ENCODE measurements at places on chromosomes 1 and 21.
A peak's percentile ranks its signal among the peaks of the same experiment; 100 is the strongest.

GRCh38 chr1:147647796-147648633 is 22.3 kb downstream of the ACP6 start:
- DNase-seq, result no peak

GRCh38 chr21:26843933-26844257 is 1.3 kb downstream of the ADAMTS1 start:
- DNase-seq, result no peak

DNA sequence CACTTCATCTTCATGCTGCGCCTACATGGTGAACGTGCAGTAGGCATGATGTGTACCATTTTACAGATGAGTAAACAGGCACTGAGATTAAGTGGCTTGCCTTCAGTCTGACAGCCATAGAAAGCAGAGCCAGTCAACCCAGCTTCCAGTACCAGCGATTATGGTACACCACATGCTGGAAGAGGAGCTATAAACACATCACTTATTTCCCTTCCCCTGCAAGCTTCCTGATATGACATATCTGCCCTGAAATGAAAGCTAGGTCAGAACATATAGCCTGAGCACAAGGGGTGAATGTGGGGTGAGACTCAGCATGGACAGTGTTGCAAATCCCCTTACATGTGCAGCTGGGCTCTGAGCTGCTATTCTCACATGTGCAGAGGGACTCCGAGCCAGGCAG is 33.8 kb upstream of the IL20 start:
- DNase-seq, result no peak

- DNase-seq, result no peak
Measured at GRCh38 chr1:167369175-167369574, 148.5 kb downstream of the POU2F1 start.

GRCh38 chr21:45545236-45545570 is 3.0 kb upstream of the SLC19A1 start:
- DNase-seq, result no peak

GRCh38 chr1:58784758-58785441 is 1.1 kb upstream of the JUN start:
- peak; percentile 74 for DNase-seq

DNA sequence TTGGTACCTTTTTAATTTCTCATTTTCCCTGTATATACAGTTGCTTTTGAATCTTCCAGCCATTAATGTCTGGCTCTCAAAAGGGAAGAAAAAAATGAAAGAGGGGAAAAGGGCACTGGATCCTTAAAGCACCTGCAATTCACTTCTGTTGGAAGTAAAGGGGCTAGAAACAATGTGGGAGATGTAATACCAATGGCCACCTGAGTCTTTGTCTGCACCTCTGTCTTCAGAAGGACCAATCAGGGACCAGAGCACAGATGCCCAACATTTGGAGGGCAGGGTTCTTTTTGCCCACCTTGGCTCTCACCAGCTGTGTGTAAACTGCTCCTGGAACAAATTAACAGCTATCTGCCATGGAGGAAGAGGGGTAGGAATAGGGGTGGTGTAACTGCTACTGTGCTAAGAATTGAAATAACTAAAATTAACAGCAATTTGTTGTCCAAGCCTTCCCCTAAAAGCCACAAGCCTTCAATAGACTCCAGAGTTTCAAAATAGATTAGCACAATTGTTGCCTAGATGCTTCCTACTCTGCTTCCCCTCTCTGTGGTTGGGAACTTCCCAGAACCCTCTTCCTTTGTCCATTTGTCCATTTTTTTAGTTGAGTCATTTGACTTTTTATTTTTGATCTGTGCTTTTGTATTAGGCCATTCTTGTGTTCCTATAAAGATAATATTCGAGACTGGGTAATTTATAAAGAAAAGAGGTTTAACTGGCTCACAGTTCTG is 11.5 kb upstream of the LRRC8B start:
- no peak for DNase-seq

GRCh38 chr21:38997051-38997842 is 186.0 kb downstream of the PSMG1 start:
- DNase-seq, result no peak

DNA sequence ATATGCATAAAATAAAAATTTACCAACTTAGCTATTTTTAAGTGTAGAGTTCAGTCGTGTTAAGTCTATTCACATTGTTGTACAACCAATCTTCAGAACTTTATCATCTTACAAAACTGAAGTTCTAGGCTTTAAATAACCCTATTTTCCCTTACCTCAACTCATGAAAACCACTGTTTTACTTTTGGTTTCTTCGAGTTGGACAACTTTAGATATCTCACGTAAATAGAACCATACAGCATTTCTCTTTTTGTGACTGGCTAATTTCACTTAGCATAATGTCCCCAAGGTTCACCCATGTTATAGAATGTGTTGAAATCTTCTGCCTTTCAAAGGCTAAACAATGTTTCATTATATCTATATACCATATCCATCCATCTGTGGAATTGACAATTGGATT is 819.0 kb upstream of the ADGRL4 start:
- DNase-seq, result no peak

DNA sequence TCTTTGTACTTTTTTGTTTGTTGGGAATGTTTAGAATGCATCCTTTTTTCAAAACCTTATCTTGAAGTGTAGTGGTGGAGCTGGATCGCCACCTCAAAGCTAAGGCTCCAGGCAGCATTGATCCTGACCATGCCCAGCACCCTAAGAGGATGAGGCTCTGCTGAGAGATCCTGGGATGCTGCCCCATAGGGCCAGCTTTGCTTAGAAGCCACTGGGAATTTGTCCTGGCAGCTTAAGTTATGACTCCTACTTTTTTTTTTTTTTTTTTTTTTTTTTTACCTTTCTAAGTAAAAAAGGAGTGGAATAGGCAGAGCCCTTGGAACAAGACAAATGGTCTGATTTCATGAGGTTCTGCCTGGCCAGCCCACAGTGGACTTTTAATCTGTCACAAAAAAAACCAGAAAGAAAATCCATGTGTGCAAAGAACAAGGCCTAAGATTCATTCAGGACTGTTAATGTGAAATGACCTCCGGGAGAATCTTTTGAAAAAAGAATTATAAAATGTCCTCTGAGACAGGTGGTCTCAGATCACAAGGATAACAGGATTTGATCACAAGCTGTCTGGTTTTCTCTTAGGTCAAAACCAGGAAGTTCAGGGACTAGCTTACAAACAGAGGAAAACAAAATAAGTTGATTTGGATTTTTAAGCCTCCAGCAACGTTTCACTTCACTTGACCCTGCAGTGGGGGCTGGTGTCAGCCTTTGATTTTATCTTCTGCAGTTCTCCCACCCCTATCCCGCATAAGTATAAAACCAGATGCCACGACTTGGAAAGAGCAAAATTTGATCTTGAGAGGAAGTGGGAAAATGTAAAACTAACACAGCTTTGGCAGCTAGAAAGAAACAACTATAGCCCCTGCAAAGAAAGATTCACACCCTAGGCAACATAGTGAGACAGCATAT is 25.9 kb upstream of the RAP1A start:
- no peak for DNase-seq

GRCh38 chr21:33670076-33670978 is 28.0 kb downstream of the ITSN1 start:
- no peak for DNase-seq

DNA sequence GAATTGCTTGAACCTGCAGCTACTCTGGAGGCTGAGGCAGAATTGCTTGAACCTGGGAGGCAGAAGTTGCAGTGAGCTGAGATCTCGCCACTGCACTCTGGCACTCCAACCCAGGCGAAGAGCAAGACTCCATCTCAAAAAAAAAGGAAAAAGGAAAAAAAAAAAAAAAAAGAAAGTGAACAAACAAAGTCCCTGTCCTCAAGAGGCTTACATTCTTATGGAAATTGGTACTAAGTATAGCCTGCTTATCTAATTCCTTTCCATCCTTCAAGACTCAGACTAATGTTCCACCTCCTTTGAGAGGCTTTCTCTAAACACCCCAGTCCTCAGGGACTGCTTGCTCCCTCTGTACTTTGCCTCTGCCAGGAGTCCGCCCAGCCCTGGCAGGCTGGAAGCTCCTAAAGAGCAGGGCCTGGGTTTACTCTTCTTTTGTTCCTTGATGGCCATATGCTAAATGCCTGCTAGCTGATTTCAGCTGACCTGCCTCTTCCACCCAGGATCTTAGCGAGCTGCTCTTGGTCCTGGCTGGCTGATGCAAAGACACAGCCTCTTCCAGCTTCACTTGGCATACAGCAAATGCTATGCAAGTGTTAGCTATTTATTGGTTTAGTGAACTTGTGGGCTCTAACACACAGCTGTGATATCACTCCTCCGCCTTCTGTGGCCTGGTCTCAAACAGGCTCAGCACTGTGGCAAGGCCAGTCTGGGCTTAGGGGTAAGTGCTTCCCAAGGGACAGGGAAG is 9.8 kb downstream of the SLC9A1 start:
- DNase-seq, result no peak

GRCh38 chr1:194865383-194865782 is 1679.0 kb upstream of the B3GALT2 start:
- no peak for DNase-seq

- peak; percentile 14 for DNase-seq
Measured at GRCh38 chr1:152185544-152186391, 26.7 kb upstream of the RPTN start.

All from WTC11 (cell line).